ENCODE measurements at places on chromosomes 1 and 21. TPM values are rescaled to one million over a fixed set of nuclear protein-coding genes. Genes with fewer than 3 reads are reported as not detected.

- peak; percentile 85 for DNase-seq
Observed at GRCh38 chr1:65147424-65148177, 402 bp upstream of the AK4 start.

DNA sequence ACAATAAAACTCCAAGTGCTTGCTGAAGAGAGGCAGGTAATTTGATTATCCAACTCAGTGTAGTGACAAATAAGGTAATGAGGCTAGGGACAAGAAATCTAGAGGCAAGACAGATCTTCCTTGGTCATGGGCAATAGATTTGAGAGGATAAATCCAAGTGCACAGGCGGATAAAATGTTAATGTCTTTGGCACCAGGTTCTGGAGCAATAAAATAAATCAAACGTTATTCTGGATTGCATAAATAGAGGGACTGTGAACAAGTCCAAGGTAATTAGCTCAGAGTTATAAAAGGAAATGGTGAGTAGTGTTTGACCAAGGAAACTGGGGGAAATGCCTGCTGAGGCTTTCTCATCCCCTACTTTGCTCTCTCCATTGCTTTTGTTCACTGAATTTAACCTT lies 329.3 kb upstream of the PROX1 start:
- DNase-seq, result no peak

DNA sequence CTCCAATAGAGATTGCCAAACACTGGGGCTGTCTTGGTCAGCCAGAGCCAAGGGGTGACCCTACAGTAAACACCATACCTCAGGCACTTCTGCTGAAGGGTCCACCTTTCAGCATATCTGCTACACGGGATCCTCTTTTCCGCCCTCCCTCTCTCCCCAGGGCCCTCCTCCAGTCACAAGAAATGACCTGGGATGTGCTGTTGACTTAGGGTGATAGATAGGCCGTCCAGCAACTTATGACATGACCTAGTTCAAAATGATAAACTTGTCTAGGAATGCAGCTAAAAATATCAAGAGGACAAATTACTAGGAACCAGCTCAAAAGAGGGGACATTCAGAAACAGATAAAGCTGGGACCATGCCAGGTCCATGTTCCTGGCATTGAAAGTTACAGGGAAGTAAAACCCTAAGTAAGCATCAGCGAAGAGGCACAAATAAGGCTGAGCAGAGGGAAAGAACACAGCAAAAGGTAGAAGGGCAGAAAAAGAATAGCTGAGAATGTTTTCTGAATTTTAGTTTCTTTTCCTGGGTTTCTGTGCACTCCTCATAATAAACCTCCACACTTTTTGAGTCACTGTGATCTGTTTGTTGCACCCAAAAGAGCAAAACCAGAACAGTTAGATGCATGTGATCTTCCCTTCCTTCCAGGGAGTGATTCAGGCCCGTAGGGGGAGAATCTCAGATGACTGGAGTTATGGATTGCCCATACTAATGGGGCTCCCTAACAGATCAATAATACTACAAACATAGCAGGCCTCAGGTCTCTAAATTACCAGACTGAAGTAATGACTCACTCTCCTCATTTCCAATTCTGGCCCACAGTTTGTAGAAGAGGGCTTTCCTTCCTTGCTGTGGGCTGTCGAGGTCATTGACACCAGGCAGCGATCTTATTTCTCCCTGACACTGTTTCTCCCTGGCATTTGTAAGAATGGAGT lies 48.9 kb upstream of the F3 start:
- no peak for DNase-seq

DNA sequence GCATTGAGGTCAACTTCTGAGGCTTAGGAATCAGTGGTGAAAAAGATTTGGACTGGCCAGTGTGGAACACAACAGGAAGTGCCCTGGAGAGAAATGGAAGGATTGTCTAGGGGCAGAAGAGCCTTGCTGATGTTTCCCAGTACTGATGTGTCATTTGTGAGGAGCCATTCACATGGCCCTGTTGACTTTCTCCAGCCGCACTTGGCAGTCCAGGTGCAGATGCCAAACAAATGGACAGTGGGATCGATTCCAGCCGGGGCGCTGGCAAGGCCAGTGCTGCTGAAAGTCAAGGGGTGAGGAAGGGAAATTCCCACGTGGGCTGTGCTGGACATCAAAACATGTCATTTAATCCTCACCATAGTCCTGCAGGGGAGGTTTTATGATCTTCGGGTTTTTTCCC lies 4.9 kb upstream of the TRIM63 start:
- no peak for DNase-seq

- DNase-seq, result no peak
Observed at GRCh38 chr1:236018885-236019453, 45.9 kb downstream of the NID1 start.

- no peak for DNase-seq
Observed at GRCh38 chr1:20350421-20350820, 59.7 kb downstream of the VWA5B1 start.

Gene HSPG2
- 230 TPM for total RNA-seq

Gene PLA2G2D
- not detected for total RNA-seq

Gene RAB7B
- total RNA-seq, result 0.78 TPM

Data from osteocyte (in vitro differentiated cells).